Cortex of kidney (tissue), 1 donor: ENCODE measurements at places on chromosomes 2 and 18.

DNA sequence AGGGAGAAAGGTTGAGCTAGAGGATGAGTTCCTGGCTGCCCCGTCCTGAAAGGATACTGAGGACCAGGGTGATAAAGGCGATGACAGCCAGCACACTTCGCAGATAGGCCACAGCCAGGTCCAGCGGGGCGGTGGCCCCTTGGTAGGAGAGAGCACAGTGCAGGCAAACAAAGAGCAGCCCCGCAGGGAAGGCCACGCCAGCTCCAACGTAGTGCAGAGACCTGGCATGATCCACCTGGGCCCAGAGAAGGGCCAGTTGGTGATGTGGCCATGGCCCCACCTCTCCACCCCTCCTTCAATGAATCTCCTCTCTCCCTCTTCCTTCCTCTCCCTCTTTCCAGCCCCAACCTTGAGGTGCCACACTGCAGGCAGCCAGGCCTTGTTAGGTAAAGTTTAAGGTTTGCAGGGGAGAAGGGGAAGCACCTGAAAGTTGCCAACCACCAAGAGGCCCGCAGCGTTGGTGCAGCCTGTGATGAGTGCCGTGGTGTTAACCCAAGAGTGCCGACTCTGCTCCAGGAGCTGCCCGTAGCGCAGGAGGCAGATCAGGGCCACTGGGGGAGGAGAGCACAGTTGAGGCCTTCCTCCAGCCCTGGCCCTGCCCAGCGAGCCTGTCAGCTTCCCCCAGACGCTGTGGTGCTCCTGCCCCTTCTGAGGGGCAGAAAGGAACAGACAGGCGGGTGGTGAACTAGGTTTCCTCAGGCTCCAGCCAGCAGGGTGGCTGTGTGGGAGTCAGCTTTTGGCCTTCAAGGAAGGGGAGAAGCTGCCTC, 2.8 kb downstream of the TMEM150A start:
- DNase-seq = no peak

- no peak for DNase-seq
Observed at GRCh38 chr2:235194351-235194750, 242.5 kb downstream of the SH3BP4 start.

- DNase-seq = no peak
Observed at GRCh38 chr2:176398243-176399073, 129.2 kb downstream of the MTX2 start.

DNA sequence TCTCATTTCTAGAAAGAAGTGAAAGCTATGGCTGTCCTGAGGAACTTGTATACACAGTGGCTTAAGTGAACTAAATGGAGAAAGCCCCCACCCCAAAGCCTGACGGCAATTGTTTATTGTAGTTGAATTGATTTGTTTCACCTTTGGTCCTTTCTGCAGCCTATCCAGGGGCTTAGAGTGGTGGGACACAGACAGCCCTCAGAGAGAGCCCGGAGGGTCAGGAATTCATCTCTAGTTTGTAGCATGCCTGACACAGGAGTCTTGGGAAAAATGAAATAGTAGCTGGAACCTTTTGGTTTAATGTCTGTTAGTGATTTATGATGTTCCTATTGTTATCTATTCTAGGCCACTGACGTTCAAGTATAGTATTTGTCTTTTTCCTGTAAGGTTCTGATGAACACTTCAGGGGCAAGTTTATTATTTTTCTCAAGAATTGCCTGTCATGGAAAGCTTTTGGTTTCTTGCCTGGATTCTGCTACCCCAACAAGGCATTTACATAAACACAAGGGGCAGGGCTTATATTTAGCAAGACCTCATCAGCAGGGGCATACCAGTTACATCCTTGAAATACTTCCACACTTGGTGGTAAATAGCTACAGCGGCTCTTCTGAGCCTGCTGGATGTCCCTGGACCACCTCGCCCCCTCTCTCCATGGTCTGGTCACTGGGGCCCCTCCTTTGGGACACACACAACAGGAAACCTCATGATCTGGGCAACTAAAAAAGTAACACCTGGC, 44.4 kb downstream of the KCNE4 start:
- DNase-seq = no peak

GRCh38 chr2:124647245-124647644, 622.2 kb downstream of the CNTNAP5 start:
- DNase-seq = no peak

DNA sequence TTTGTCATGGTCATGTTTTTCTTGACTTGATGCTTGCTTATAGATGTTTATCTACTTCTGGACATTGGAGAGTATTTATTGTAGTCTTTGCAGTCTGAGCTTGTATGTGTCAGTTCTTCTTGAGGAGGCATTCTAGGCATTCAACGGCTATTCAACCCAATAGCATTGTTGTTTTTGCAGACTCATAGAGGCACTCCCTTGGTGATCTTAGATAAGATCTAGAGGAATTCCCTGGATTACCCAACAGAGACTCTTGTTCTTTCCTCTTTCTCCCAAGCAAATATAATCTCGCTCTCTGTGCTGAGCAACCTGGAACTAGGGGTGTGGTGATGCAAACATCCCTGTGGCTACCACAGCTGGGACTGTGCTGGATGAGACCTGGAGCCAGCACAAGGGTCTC, 40.4 kb downstream of the SYT4 start:
- DNase-seq = no peak

- DNase-seq = no peak
Observed at GRCh38 chr2:37689751-37690150, 18.3 kb upstream of the CDC42EP3 start.

DNA sequence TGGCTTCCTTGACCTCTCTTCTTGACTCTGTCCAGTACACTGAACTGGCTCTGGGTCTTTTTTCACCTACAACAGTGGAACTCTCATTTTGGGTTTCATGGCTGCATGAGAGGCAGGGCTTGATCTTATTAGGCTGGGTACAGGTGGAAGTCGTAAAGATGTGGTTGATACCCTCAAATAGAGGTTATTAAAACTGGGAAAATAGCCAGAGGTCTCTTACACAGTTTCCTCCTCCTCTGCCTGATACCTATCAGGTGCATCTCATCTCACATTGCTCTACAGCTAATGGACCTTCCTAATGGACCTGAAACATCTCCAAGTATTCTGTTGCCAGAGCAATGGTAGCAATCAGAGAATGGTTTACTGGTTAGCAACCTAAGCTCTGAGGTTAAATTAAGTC, 231.8 kb downstream of the ETAA1 start:
- DNase-seq = no peak

- no peak for DNase-seq
Observed at GRCh38 chr2:237879058-237879430, 19.6 kb downstream of the RAMP1 start.

- no peak for DNase-seq
Observed at GRCh38 chr2:222877556-222878300, 16.9 kb downstream of the ACSL3 start.

- no peak for DNase-seq
Observed at GRCh38 chr2:101847661-101848339, 144.0 kb upstream of the IL1R2 start.

GRCh38 chr2:232816657-232817056, 40.3 kb upstream of the KCNJ13 start:
- no peak for DNase-seq

DNA sequence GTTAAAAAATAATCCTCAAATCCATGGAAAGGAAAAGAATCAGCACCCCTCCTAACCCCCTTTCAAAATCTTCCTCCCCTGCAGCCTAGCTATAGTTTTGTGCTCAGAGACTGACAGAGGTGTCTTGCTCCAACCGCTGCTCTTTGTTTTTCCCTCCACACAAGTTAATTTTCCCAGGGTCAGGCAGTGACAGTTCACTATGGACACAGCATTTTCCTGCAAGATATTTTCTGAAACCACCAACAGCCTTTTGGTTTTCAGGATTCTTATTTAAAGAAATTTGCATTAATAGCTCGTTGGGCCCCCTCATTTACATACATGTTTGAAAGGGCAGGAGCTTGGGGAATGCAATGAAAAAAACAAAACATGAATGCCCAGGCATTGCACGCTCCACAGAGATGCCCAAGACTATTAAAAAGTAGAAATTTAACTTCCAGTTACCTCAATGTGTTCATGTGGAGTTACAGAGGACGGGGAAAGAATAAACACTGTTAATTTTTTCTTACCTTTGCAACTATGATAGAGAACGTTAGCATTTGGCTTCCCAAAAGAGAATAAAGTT, 71.4 kb upstream of the CXCR4 start:
- no peak for DNase-seq

GRCh38 chr2:104447831-104448434, 406.0 kb upstream of the POU3F3 start:
- DNase-seq = no peak

GRCh38 chr2:30768708-30769480, 38.4 kb downstream of the CAPN13 start:
- no peak for DNase-seq

GRCh38 chr2:236572482-236572881, 2.9 kb downstream of the ACKR3 start:
- DNase-seq = no peak

- DNase-seq = no peak
Observed at GRCh38 chr2:236663287-236664101, 93.9 kb downstream of the ACKR3 start.

DNA sequence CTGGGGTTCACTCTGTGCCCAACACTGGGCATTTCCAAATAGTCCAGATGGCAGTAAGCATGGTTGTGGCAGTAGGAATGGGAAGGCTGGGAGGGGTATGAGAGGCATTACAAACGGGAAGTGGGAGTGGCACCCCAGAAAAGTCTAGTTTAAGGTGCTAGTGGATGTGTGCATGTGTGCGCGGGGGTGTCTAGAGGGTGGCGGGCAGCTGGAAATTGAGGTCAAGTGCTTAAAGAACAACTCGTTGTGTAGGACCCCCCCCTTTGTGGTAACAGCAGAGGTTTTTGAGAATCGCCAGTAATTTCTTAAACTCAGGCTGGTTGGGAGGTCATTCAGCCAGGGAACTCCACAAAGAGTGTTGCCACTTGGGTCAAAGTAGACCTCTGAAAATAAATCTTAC, 69.9 kb downstream of the RHBDD1 start:
- DNase-seq = no peak

- DNase-seq = no peak
Observed at GRCh38 chr2:240745962-240746361, 54.3 kb downstream of the AQP12A start.

DNA sequence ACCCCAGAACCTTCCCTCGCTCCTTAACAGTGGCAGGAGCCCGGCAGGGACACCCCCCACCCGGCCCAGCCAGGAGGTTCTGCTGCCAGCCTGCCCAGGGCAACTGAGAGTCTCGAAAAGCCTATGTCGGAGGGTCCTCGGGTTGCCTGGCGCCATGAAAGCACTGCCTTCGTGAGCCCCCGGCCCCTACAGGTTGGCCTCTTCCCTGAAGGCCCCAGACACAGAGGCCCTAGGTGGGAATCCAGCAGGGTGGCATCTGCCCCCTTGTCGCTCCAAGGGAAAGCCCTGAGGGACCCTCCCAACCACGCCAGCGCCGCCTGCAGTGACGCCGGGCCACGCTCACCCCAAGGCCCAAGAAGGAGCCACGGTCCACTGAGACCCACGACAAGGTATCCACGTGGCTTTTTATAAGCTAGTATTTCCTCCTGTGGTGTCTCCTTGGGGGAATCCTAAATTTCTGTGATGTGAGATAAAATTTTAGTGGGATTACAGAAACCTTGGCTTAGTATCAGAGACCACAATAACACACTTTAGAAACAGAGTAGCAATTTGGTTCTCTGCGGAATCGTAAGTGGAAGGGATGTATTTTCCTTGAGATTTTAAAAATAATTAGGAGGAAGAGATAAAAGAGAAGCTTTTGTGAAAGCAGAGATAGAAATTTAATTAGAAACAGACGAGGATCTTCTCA, 138.9 kb downstream of the HDAC4 start:
- no peak for DNase-seq

DNA sequence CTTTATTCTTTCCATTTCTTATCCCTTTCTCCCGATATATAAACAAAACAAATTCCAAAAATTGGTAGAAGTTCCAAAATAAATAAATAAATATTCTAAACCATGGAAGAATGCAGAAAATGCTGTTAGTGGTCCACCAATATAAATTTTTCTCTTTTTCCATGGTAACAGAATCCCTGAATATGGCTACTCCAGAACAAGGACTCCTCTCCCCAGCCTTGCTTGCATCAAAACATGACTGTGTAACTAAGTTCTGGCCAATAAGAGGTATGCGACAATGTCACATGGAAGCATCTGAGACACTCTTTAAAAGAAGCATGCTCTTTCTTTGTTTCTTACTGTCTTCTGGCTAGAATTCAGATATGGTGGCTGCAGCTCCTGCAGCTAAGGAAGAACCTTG, 325.1 kb upstream of the TANK start:
- DNase-seq = no peak

DNA sequence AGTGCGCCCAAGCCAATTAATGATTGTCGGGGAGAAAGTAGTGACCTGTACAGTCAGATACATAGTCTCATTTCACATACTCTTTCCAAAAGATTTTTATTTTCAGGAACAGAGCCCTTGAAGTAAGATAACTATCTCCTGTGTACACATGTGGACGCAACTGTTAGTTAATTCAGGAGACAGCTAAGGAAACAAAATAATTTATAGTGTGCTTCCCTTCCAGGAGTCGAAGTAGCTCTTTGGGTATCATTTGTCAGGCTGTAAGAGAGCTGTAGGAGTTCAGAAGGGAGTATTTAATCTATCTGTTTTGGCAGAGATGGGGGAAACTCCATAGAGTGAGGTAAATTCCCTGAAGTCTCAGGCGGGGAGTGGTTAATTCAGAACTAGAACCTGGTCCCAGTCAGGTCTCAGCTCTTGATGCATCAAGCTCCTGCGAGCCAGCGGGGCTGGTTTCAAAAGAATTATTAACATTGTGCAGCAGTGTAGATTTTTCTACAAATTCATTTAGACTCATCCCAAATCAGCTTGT, 63.0 kb downstream of the MAPK4 start:
- DNase-seq = no peak

- no peak for DNase-seq
Observed at GRCh38 chr2:121085801-121086200, 199.2 kb downstream of the TFCP2L1 start.

- no peak for DNase-seq
Observed at GRCh38 chr2:25032094-25032493, 9.8 kb upstream of the EFR3B start.

- DNase-seq = no peak
Observed at GRCh38 chr18:60838677-60839076, 466.1 kb upstream of the MC4R start.

DNA sequence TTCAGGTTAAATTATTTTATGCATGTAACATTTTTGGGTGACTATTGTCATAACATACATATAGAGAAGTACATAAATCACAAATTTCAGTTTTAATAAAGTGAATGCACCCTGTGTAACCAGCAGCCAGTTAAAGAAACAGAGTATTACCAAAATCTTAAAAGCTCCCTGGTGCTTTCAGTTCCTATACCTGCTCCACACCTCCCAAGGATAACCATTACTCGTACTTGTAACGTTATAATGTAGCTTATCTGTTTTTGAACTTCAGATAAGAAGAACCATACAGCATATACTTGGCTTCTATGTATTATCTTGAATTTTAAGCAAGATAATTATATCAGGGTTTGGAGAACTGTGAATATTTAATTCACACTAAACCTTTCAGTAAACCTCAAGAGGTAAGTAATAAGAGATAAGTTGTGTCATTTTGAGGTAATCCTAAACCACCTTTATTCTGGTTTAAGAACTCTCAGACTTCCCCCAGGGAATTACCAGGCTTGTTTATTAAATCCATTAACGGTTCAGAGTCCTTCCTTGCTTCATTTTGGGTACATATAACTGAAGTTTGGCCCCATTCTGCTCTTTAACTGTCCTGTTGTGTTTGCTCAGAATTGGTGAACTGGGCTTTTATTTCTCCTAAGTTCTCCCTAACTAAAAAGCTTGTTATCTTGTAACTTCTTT, 58.6 kb downstream of the LCLAT1 start:
- DNase-seq = no peak
